ENCODE measurements at places on chromosomes 3 and 15. TPM values are rescaled to one million over a fixed set of nuclear protein-coding genes. Genes with fewer than 3 reads are reported as not detected.

GRCh38 chr3:122356402-122356801, 26.6 kb downstream of the MIX23 start:
- DNase-seq: no peak

GRCh38 chr3:32323604-32324003, 68.0 kb upstream of the CMTM7 start:
- no peak for DNase-seq

DNA sequence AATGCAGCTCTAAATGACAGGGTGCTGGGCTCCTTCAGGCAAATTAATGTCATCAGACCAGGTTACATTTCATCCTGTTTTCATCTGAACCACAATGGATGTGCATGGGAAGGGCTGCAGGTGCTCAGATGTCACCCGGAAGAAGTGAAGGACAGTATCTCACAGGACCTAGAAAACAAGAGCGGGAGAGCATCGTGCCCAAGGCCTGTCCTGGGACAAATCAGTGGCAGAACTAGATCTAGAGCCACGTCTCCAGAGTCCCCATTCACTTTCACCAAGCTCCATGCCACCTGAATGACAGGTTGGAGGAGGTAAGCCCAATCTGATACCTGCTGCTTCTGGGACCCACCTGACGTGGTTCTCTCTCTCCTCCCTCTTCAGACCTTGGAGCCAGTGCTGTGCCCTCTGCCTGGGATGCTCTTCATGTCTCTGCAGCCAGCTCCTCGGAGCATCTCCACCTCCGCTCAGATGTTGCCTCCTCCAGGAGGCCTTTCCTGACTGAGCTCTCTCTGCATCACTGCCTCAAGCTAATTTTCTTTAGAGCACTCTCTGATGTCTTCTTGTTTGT, 77.3 kb downstream of the CPN2 start:
- DNase-seq: no peak

GRCh38 chr3:161386991-161387770, 15.9 kb upstream of the SPTSSB start:
- no peak for DNase-seq

GRCh38 chr3:61158216-61158615, 93.0 kb downstream of the FHIT start:
- no peak for DNase-seq

DNA sequence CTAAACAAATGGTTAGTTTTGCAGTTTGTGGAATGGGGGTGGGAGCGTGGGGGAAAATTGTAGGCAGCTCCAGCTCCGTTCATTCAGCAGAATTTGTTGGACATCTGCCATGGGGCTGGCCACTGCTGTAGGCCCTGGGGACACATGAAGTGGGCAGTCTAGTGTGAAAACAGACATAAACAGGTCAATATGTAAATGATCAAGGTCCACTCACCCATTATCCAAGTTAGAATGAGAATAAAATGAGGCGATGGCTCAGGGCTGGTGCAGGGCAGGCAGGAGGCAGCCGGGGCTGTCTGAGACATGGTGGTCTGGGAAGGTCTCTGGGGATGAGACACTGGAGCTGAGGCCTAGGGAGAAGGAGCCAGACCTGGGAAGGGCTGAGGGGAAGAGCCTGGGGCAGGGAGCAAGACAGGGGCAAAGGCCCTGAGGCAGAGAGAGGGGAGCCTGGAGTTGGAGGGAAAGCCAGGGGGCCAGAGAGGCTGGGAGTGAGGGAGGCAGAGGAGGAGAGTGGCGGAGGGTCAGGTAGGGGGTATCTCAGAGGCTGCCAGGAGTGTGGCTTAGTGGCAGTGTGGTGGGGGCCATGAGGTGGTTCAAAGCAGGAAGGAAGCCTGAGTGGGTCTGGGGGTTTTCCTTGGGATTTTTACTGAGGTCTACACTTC, 6.2 kb upstream of the SLC6A6 start:
- DNase-seq: no peak

DNA sequence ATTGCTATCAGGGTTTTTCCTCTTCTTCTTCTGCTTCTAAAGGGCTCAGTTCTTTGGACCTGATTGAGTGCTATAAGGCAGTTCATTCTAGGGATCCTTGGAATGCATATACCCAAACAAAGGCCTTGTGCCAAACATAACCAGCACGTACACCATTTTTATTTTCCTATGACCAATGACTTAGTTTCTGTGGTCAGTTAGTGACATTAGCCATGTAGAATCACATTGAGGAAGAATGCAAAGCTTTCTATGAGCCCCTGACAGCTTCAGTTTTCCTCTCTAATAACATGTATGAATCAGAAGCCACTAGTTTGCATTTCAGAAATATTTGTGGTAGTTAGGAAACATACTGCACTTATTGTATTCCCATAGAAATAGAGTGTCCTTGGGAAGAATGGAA, 240.0 kb downstream of the THRB start:
- DNase-seq: no peak

- no peak for DNase-seq
Measured at GRCh38 chr3:14859880-14860279, 41.1 kb downstream of the FGD5 start.

DNA sequence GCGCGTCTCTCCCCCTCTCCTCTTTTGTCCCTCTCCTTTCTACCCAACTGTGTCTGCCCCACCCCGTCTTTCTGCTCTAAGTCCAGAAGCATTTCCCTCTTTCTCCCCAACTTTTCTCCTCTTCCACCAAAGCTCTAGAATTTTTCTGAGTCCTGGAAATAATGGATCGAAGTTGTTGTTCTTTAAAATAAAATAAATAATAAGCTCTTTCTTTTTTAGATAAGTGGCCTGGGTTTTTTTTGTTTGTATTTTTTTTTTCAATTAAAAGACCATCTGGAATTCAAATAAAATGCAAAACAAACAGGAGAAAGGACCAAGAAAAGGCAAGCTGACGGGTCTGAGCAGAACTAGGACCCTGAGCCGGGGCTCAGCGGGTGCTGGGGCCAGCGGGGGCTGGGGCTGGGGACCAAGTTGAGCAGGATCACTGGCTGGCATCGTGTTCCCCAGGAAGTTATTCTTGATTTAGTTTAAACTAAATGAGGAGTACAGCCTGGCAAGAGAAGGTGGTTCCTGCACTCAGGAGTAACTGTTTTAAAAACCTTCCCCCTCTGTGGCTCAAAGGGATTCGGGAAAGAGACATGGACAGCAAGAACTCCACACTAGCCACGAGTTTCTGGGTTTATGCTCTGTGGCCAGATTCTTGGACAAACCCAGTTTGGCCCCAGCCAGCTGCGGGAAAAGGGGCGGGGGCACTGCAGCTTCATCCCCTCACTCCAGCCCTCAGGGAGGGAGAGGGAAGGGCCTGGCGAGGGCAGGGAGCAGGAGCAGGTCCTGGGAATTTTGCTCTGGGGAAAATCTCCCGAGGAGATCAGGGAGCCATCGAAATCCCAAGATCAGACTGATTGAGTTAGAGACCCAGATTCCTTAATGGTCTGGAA, 8.4 kb downstream of the GATA2 start:
- no peak for DNase-seq

- no peak for DNase-seq
Measured at GRCh38 chr3:122694966-122695365, 14.3 kb downstream of the PARP14 start.

- DNase-seq: no peak
Measured at GRCh38 chr3:194540274-194540905, 53.6 kb upstream of the ATP13A3 start.

DNA sequence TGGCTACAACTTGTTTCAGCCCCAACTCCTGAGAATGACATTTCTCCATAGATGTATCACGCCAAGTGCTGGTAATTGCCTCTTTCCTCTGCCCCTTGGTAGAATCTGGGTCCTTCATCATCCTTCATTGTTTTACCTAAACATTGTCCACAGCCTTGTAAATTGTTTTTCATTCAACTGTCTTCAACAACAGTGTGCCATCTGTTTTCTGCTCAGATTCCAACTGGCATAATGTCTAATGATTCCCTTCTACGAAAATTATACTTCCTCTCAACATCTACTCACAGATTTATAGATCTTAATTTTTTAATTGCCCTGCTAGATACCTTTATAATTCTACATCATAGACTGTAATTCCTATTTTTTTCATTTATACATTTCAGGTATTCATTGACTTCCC, 226.9 kb downstream of the TPRG1 start:
- no peak for DNase-seq

GRCh38 chr3:184366619-184367289, 5.2 kb downstream of the POLR2H start:
- DNase-seq: no peak

EOMES gene
- not detected for total RNA-seq

GMNC gene
- not detected for total RNA-seq

IQCH gene
- total RNA-seq: 1.4 TPM

GPR27 gene
- not detected for total RNA-seq

KY gene
- not detected for total RNA-seq

PRICKLE2 gene
- total RNA-seq: 5.3 TPM
